ENCODE measurements at places on chromosomes 3 and 15.
A peak's percentile ranks its signal among the peaks of the same experiment; 100 is the strongest.

DNA sequence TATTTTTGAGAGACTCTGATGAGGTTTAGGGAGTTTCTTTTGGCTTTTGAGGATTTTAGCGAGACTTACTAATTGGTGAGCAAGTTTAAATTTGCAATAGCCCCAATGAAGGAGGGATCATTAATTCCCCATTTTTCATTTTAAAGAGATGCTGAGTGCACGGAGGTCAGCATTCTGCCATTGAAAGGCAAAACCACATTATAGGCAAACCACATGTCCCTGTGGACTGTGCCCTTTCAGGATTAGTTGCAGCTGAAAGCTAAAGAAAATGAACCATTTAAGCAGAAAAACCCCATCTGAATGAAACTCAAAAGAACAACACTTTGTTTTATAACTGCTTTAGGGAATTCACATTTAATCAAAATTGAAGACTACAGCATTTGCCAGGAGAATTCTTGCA lies 246.5 kb downstream of the PDZRN3 start:
- no peak for DNase-seq

GRCh38 chr15:97874139-97874538 lies 86.4 kb upstream of the ARRDC4 start:
- no peak for DNase-seq

GRCh38 chr15:59545573-59545972 lies 66.0 kb upstream of the GCNT3 start:
- no peak for DNase-seq

DNA sequence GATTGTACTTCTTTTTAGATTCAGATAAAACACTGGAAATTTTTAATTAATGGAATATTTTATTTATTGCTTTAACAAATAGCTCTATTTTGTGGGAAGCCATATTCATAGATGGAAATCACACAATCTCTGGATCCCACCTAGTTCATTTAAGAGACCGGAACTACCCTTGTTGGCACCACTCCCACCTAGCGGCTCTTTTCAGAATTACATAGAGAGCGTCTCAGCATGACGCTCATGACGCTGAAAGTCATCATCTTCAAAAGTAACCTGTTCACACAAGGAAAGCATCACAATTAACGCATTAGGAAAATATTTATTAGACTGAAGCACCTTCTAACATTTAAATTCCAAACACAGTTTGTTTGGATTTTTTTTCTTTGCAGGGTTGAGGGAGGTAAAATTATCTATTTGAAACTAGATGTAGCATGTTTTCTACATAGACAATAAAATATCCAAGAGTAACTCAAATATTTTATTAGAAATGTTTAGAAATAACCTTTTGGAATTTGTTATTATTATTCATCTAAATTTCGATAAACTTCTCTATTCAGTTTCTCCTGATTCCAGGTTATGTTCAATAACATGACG lies 214.9 kb upstream of the ARRDC4 start:
- peak; percentile 3 for DNase-seq

DNA sequence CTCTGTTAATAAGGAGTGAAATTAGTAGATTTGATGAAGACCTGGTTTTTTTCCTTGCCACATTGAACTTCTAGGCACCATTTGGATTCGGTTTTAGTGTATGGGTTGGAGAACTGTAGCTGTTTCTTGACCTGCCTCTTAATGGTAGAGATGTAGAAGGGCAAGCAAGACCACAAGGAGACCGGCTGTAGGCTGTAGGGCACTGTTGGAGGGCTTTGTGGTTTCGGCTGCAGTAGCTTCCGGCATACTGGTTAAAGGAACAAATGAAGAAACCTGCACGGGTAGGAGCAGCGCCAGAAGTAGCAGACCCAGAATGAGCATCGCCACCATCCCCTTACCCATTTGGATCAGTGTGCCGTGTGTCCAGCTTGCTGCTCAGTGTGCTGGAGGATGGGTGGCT lies 7.9 kb downstream of the PCLAF start:
- DNase-seq = no peak

DNA sequence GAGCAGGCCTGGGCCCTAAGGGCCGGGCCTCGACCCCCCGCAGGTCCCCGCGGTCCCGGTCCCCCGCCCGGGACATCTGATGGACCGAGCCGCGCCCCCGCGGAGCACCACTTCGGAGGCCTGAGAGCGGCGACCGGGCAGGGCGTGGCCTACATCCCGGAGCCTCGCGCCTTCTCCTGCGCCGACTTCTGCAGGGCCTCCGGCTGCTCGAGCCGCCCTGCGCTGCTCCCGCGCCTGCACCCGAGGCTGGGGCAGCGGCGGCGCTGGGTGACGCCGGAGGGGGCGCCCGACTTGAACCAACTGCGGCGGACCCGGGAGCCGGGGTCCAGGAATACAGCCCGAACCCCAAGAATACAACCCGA lies 14.9 kb upstream of the GP9 start:
- DNase-seq = peak; percentile 29

DNA sequence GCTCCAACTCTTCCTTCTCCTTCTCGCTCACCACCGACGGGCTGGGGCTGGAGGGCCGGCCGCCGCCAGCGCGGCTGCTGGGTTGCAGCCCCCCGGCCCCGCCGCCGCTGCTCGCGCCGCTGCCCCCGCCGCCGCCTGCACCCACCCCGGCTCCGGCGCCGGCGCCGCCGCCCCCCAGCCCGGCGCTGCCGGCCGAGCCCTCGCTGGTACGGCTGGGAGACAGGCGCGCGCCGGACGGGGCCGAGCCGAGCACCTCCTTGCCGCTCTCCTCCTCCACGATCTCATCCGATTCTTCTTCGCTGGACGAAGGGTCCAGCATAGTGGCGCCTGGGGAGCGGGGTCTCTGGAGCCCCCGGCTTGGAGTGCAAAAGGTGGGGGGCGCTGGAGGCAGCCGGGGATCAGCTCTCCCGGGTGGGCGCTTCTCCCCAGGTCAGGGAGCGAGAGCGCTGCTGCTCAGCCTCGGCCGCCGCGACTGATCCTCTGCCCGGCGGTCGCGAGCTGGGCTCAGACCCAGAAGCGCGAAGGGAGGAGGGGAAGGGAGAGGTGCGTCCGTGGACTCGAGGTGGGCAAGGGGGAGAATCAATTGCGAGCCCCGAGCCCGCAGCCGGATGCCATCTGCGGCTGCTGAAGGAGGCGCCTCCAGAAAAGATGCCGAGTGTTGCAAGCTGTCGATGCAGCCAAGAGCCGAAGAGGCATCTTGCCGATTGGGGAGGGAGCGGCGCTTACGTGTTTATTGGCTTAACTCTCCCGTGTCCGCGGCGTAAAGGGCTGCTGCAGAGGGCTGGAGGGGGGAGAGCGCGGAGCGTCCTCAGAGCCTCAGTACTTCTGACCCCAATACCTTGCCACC lies at the start of gene CADPS:
TSS of gene CADPS (minus strand) at position 706 of the 847 bp plus-strand sequence. CDS start at position 319, 387 bp downstream.
- no peak for DNase-seq

DNA sequence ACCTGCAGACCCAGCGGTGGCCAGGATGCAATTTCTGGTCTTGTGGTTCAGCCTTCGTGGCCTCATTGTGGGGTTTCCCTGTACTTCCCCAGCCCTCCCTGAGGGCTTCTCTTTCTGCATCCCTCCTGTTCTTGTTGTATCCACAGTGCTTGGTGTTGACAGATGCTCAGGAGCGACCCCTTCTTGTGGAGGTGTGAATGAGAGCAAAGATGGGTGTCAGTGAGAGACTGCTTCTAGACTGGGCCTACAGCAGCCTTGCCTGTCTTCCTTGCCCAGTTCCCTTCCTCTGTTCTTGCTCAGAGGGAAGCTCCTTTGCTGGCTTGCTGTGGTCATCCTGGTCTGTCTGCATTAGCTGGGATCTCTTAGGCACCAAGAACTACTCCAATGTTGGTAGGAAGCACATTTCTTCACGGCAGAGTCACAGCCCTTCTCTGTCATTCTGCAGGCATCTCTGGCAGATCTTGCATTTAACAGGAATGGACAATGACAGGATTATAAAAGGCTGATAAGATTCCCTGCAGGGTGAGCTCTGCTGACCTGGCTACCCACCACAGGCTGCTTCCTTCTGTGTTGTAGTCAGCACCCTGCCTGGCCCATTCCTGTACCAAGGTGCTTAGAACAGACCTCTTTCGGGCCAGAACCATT lies 317.8 kb upstream of the C2CD4B start:
- DNase-seq = no peak

GRCh38 chr15:40872791-40873693 lies 992 bp downstream of the RHOV start:
- DNase-seq = no peak

GRCh38 chr3:4834403-4834866 lies 144.8 kb upstream of the BHLHE40 start:
- DNase-seq = peak; percentile 46

DNA sequence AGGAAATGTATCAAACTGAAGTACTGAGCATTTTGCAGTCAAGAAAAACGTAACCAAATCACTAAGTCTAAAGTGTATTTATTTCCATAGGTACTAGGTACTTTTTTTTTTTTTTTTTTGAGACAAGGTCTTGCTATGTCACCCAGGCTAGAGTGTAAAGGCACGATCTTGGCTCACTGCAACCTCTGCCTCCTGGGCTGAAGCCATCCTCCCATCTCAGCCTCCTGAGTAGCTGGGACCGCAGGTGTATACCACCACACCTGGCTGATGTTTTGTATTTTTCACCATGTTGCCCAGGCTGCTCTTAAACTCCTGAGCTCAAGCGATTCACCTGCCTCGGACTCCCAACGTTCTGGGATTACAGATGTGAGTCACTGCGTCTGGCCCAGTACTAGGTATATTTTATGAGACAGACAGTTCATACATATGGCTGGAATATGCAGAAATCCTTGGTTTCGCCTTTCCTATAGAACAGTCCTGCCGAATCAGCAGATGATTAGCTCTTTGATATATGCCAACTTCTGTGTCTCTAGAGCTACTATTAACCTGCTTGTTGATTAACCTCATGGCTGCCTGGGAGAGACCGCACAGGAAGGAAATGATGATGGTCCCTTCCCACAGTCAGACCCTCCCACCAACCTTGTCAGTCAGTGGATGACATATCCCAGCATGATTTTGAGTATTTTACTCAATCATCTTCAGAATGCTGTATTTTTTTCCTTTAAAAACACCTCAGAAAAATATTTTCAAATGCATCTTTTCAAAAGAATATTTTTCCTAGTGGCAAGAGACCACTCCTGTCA lies 32.3 kb downstream of the TMOD3 start:
- peak; percentile 28 for DNase-seq

DNA sequence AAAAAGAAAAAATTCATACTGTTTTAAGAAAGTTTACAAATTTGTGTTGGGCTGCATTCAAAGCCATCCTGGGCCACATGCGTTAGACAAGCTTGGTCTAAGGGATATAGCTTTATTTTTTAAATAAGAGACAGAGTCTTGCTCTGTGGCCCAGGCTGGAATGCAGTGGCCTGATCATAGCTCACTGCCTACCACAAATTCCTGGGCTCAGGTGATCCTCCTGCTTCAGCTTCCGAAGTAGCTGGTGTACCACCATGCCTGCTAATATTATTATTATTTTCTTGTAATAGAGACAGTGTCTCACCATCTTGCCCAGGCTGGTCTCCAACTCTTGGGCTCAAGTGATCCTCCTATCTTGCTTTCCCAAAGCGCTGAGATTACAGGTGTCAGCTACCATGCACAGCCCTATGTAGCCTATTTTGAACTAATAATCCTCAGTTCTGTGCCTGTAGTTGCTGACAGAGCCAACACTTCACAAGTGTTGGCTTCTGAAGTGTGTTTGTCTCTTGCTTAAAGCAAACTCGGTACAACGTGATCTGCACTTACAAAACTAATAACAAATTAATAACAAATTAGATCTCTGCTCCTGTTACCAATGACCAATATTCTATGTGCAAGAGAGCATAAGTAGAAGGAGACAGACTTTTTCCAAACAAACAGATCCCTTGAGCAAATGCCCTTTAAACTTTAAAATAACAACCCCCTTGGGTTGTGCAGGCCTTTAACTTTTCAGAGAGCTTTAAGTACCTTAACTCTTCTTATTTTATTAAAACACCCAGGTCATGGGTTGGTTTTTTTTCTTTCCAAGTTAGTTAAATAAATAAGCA lies 135.2 kb downstream of the VGLL4 start:
- DNase-seq = no peak

GRCh38 chr3:172836390-172836997 lies 86.0 kb downstream of the ECT2 start:
- no peak for DNase-seq

GRCh38 chr3:29427266-29428103 lies 146.6 kb downstream of the RBMS3 start:
- DNase-seq = no peak

- DNase-seq = no peak
Observed at GRCh38 chr15:58282060-58282708, 144.0 kb downstream of the AQP9 start.

- DNase-seq = no peak
Observed at GRCh38 chr3:114841515-114841914, 305.6 kb downstream of the ZBTB20 start.

DNA sequence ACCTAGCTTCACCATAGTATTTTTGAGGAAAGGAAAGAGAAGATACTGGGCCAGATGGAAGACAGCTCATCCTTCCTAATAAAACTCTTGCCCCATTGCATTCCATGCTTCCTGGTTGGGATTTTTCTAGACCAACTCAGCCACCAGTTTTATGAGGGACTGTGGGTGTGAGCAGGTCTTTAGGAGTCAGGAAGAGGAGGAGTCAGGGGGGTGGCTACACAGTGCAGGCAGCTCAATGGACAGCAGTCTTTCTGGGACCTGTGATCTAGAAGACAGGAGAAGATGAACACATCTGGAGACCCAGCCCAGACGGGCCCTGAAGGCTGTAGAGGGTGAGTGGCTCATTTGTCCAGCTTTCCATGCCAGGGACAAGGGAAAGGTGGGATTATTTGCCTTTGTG lies at the start of gene NOX5:
TSS of gene NOX5 (plus strand) at position 242 of the 400 bp plus-strand sequence. CDS start at position 283, 41 bp downstream.
- DNase-seq = no peak

DNA sequence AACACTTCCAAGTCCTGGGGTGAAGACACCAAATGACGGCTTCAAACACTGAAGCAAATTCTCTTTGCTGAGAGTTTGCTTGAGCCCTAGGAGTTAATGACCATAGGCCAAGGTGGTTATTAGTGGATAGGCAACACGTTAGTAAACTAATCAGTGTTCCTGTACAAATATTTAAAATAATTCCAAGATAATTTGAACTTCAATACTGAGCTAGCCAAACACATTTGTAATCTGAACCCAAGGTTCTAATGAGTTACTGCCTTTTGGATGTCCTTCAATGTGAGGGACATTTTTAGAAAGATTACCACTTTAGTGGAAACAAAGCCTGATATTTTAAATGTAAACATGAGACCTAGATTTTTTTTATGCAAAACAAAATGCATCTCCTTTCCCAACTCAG lies 94.6 kb downstream of the THRB start:
- no peak for DNase-seq

- no peak for DNase-seq
Observed at GRCh38 chr3:13821126-13821525, 58.7 kb downstream of the WNT7A start.

DNA sequence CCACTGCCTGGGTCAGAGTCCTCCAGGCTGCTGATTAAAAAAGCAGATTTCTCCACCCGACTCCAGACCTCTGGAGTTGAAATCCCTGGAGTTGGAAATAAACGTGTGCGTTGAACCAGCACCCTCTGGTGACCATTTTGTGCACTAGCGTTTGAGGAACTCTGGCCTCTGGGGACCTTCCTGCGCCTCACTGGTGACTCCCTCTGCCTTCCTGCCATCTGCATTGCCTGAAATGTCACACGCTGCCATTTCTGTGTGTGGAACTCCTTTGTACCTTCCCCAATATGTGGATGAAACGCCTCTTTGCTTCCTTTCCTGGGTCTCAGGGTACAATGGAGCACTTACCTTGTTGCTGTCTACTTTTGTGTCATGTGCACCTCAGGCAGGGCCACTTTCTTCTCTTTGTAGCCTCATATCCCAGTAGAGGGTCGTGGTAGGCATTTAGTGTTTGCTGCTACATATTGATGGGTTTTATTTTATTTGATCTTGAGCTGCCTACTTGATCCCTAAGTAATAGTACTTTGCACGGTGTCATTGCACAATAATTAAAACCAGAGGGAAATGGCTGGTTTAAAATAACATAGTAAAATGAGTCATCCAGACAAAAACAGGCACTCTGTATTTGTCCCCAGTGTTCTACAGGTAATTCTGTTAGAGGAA lies 56.8 kb downstream of the GPR171 start:
- peak; percentile 27 for DNase-seq
